ENCODE measurements at places on chromosomes 7 and 10.
A peak's percentile ranks its signal among the peaks of the same experiment; 100 is the strongest.

- peak; percentile 85 for DNase-seq
Measured at GRCh38 chr10:97407211-97407951, 6.2 kb upstream of the RRP12 start.

DNA sequence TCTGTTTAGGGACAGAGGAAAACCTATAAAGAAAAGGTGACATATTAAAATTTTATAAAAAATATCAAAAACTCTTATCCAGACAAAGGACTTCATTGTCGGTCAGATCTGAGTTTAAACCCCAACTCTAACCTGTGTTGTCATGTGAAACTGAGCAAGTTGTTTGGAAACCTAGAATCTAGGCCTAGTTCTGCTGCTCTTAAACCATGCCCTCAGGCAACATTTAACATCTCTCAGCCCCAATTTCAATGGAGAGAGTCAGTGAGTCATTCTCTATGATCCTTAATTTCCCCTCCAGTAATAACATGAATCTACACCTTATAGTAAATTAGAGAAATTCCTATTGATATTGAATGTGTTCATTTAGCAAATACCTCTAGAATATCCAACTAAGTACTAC, 192.3 kb downstream of the IMMP2L start:
- DNase-seq: no peak

DNA sequence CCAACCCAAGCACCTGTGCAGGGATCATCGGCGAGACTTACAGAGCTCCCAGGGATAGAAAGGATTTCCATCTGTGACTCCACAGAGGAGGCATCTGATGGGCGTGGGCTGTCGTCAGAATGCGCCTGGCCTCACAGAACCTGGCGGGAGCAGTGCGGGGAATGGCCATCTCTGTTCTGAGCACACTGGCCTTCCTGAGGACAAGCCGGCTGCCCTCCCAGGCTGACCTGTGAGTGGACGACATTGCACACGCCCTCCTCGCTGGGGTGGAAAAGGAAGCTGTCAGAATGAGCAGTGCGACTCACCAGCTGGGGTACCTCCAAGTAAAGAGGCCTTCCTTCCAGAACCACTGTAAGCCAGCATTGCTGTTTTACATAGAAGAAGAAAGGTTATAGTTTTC, 234.6 kb upstream of the PITRM1 start:
- no peak for DNase-seq

DNA sequence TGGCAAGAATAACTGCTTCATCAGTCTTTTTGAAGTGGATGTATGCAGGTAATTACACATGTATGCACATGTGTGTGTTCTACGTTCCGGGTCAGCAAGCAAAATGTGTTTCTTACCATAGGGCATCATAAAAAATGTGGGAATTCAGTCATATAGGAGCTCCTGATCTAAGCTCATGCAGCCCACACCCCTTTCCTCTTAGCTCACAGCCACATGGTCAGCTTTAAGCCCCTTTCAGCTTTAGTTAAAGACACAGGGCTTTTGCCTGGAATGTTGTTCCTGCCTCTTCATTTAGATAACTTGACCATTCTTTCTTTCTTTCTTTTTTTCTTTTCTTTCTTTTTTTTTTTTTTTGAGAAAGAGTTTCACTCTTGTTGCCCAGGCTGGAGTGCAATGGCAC, 258.1 kb downstream of the RPS24 start:
- no peak for DNase-seq

GRCh38 chr10:12081470-12081869, 12.7 kb downstream of the DHTKD1 start:
- DNase-seq: no peak

DNA sequence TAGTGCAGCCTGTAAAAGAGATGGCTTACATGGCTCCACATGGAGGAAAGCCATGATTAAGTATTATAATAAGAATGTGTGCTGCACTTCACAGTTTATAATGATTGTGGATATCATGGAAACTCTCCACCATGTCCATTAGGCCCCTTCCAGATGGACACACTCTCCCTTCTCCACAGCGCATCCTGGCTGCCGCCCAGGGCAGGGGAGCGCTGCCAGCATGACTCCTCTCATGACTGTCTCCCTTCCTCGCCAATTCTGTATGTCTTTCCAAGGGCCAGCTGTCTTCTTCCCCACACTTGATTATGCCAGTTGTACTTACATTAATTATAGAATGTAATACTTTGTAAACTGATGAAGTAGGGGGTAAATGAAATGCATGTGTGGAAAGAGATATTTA, 259.3 kb upstream of the TMEM72 start:
- DNase-seq: no peak

- DNase-seq: no peak
Measured at GRCh38 chr10:76026905-76027304, 595.5 kb downstream of the LRMDA start.

DNA sequence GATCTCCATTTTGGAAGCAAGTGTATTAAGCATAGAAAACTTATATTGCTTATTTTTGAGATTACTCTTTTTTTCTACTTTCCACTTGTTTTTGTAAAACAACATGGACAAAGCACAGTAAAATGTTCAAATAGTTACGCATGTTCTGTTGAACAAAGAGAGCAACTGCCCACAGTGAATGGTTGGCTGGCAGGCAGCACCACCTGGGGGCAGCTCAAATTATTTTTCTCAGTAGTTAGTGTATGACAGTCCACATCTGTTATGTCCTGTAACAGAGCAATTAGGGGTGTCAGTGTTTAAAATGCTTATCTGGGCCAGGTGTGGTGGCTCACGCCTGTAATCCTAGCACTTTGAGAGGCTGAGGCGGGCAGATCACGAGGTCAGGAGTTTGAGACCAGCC, 46.1 kb upstream of the CACUL1 start:
- no peak for DNase-seq

DNA sequence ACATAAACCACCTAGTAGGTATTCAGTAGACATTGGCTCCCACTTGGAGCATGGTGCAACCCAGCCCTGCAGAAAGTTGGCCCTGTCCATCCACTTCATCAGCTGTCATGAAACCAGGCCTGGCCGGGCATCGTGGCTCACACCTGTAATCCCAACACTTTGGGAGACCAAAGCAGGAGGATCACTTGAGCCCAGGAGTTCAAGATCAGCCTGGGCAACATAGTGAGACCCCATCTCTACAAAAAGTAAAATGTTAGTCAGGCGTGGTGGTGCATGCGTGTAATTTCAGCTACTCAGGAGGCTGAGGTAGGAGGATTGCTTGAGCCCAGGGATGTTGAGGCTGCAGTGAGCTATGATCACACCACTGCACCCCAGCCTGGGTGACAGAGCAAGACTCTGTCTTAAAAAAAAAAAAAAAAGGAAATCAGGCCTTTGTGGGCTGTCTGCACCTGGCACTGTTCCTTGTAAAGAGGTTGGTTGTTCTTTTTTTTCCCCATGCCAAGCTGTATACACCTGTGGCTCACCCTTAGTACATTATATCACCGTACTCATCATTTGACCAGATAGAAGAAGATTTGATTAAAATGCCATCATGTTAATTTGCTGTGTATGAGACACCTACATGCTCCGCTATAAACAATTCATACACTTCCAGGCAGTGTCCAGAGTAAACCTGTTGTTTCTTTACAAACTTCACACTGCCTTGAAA, 45.4 kb upstream of the GRID1 start:
- DNase-seq: no peak

DNA sequence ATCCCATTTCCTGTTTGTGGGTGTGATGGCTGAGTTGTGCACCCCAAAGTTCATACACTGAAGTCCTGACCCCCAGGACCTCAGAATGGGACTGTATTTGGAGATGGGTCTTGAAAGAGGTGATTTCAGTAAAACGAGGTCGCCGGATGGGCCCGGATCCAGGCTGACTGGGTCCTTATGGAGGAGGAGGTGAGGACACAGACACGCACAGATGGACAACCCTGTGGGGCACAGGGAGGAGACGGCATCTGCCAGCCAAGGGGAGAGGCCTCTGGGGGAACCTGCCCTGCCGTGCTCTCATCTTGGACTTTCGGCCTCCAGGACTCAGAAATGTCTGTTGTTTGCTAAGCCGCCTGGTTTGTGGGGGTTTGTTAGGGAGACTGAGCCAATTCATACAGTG, 61.1 kb downstream of the PTPRN2 start:
- no peak for DNase-seq

DNA sequence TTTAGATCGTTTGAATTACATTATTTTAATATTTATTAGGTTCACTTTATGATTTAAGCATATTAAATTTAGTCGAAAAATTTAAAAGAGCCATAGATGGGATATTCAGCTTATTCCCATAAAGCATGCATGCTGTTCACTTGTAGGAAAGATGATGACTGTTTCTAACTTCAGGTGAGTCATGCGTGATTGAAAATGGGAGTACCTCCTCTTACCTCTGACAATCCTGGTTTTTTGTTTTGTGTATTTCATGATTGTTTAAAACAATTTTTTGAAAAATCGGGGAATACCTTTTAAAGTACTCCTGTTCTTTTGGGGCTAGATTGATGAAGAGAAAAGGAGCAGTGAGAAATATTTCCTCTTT, 1.4 kb downstream of the TNKS2 start:
- DNase-seq: no peak

DNA sequence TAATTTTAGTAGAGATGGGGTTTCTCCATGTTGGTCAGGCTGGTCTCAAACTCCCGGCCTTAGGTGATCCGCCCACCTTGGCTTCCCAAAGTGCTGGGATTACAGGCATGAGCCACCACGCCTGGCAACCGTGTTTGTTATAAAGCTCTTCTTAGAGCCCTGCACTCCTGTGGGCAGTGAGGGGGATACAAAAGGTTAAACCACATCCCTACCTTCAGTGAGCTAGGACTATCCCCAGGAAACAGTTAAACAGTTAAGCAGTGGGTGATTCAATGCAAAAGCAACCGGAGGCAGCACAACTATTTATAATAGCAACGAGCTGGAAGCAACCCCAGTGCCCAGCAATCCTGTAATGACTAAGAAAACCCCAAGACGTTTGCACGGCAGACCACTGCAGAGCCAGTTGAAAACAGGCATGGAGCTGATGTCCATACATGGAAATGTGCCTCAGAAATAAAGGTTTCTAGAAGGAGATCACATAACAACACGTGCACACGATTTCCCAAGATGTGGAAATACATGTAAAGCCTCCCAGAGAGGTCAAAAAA, 107.2 kb upstream of the LYZL2 start:
- DNase-seq: no peak

- peak; percentile 27 for DNase-seq
Measured at GRCh38 chr10:71740069-71740653, 20.6 kb upstream of the C10orf105 start.

GRCh38 chr7:81232084-81232799, 313.4 kb upstream of the SEMA3C start:
- no peak for DNase-seq

DNA sequence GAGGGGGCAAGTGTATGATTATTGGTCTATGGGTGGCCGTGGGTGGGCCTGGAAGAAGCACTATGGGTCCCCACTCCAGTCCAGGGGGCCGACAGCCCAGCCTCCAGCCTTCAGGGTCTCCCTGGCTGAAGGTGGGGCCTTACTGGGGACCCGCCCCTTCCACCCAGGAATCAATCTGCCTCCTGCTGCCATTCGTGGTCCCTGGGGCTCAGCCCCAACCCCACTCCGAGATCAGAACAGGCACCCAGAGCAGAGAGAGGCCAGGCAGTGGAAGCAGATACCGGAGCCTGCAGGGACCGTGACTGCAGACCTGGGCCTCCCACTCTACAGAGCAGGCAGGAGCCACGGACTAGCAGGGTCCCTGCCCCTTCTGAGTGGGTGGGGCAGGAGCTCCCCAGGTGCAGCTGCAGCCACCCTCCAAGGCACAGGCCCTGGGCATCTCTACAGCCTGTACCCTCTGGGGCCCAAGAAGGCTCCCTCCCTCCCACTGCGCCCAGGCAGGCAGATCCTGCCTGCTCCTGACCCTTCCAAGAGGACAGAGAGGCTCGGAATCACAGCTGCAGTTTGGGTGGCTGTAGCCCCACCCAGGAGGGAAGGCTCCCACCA, 13.6 kb upstream of the FOXL3 start:
- DNase-seq: no peak

DNA sequence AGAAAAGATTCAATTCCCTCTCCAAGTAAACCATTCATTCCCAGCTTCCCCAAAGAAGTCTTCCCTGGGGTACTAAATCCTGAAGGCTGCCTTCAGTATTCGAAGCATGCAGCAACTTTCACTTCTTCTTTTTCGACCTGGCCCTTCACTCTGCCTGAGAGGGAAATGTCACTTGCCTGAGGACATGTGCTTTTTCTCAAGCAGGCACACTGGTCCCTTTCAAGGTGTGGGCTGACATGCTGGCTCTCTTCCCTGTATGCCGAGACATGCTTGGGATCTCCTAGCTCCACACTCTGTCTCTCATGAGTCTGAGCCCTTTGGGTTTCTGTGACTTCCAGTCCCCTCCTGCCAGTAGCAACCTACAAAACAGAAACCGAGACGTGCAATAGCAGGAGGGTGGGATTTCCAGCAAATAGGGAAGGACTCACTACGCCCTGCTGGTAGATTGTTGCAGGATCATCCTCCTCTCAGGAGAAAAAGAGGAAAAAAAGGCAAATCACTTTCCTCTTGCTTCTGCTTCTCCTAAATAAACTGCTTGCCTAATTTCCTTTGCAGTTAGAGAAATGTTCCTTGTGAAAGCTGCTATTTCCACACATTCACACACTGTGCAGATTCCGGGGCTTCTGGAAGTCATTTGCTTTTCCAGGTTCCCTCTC, 33.5 kb downstream of the FIGNL1 start:
- DNase-seq: no peak

GRCh38 chr7:92635538-92635937, 45.3 kb upstream of the FAM133B start:
- no peak for DNase-seq

- no peak for DNase-seq
Measured at GRCh38 chr10:5271526-5271925, 74.9 kb downstream of the AKR1C4 start.

DNA sequence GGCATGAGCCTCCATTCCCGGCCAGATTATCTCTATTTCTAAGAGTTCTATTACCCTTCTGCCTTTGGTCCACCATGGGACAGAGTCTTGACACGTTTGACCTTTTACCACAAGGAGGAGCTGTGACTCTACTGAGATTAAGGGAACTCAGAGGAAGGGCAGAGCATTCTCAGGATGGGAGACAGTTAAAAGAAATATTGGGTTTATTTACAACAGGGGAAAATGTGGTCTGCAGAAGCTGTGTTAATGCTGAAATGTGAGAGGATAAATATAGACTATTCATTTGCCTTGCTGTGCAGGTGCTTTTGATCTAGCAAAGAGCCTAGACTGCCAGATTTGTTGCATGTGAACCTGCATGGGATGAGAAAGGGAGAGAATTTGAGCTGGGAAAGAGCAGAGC, 45.8 kb upstream of the PRSS58 start:
- DNase-seq: no peak

DNA sequence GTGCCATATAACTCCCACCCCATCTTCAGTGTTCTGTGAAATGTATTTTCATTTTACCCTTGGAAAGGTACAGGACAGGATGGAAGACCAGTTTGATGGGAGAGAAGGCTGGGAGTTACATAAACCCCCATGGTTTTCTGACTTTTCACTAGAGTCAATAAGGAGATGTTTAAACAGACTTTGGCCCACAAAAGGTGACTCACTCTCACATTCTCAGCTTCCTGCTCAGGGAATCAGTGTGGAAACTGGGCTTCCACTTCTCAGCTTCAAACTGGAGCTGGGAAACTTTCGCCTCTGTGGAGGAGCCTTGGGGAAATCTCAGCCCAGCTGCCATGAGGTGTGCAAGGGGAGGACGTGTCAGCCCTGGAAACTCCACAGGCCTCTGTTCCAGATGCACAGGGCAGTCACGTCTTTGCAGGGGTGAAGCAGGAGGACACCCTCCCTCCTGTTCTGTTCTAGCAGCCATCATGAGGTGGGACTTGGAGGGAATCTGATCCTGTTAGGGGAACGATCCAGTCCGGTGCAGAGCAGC, 560.5 kb upstream of the GALNT17 start:
- no peak for DNase-seq
